ENCODE measurements at places on chromosomes 3 and 15. TPM values are rescaled to one million over a fixed set of nuclear protein-coding genes. Genes with fewer than 3 reads are reported as not detected.

TMOD3 gene
- 34.5 TPM for total RNA-seq

ETV5 gene
- 43.1 TPM for total RNA-seq

LIPC gene
- total RNA-seq, result 1.1 TPM

NOX5 gene
- total RNA-seq, result 0.75 TPM

HCN4 gene
- total RNA-seq, result 1.4 TPM
